Testis (tissue), 5 donors: ENCODE measurements at places on chromosomes 4 and X. TPM values are rescaled to one million over a fixed set of nuclear protein-coding genes. Genes with fewer than 3 reads are reported as not detected.

GRCh38 chr4:100417565-100417964 is 100.3 kb downstream of the EMCN start:
- no peak for DNase-seq

GRCh38 chr4:156695163-156695562 is 276.4 kb downstream of the PDGFC start:
- DNase-seq = no peak

GRCh38 chr4:67939195-67939594 is 24.1 kb downstream of the TMPRSS11A start:
- no peak for DNase-seq

DNA sequence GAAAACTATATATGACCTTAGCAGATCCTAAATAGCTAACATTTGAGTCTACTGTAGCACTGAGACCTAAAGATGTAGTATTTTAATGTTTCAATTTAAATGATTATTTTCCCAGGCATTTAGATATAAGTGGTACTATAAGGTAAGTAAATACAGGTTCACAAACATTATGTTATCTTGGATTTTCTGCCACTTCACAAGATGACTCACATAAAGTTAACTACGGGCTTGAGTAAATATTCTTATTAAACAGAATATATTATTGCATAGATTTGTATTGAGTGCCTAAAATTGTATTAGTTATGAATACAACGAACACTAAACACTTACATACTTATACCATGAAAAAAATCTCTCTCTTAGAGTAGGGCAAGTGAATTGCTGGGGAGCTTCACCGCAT is 34.2 kb upstream of the VCX3B start:
- DNase-seq = no peak

TBC1D8B gene
- 6.1 TPM for polyA plus RNA-seq

CCSER1 gene
- polyA plus RNA-seq = 20.2 TPM

DNA sequence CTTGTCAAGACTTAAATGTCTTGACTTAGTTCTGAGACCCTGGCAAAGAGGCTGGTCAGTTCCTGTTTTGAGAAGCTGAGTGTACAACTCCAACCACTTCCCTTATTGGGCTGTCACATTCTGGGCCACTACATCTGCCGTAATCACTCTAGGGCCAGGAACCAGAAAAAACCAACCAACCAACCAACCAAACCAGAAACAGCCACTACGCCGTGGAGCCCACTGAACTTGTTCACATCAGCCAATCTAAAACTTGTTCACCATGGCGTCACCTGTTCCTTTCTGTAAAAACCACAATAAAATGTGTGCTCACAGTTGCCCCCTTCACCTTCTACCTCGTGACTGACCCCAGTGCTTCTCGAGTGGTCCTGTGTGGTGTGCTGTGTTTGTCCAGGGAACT is 107.3 kb downstream of the JADE1 start:
- peak; percentile 27 for DNase-seq

GRCh38 chr4:138555584-138555983 is 313.4 kb upstream of the SLC7A11 start:
- no peak for DNase-seq

GRCh38 chr4:55356991-55357461 is 11.0 kb downstream of the SRD5A3 start:
- DNase-seq = no peak

DNA sequence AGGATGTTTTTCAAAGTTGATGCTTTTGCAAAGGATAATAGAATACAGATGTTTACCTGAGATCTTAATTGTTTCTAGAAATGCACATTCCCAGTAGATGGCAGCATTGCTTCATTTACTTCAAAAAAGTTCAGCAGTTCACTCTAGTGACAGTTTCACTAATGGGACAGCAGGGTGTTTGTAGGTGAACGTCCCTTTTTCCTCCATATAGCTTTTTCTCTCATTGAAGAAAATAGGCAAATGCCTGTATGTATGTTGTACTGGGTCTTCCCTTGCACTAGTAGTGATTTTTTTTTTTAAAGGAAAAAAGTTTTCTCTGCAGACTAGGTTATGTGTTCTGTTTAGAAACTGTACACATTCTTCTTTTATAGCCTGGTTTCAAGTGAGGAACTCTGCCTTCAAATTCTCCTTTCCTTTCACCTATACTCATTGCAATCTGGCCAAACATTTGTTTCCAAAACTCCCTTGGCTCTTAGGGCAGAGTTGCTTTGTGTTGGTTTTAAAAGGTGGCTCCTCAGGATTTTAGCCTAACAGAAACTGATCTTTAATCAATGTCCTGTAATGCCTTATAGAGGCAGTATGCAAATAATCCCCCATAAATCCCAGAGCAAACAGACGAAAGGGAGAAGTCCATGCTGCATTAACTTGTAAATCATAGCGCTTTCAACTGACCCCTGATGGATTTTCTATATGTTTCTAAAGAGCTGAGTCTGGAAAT is 86.3 kb downstream of the EGF start:
- DNase-seq = no peak

RHOXF2 gene
- 30.0 TPM for polyA plus RNA-seq

DNA sequence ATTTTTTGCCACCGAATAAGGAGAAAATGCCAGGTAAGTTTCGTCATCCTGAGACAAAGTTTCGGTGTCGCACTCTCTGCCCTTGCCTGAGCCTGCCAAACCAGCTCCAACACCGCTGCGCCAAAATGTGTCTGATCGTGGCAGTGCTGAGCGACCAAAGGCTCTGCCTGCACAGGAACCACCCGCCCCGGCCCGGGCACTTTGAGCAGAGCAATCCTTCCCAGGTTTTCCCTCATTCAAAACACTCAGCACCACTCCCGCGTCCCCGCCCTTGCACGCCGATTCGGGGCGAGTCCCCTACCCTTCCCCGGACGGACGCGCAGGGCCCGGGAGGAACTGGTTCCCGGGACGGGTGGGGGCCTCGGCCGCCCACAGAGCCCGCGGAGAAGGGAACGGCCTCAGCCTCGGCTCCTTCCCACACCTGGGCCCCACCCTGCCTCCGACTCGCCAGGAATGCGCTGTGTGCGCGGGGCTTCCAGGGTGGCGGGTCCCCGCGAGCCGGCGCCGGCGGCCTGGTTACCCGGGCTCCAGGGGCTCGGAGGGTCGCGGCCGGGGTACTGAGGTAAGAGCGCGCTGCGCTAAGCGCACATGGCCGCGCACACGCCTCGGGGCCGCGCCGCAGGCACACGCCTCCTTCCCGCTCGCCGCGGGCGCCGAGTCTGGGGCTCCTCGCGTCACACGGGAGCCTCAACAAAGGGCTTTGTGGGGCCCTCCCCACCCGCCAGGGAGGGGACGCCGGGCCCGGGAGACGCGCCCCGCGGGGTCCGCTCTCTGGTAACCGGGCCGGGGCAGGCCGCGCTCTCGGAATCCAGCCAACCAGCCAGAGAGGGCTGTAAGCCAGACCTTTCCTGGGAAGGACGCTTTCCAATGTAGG is at the start of gene C4orf36:
C4orf36 (minus strand) TSS at position 661 of the 874 bp plus-strand sequence. CDS start 902 bp downstream, outside the sequence.
- DNase-seq = peak; percentile 74

IBSP gene
- not detected for polyA plus RNA-seq

ZCCHC18 gene
- polyA plus RNA-seq = 2.5 TPM

- no peak for DNase-seq
Measured at GRCh38 chrX:44130189-44130588, 157.0 kb upstream of the NDP start.

SPANXC gene
- 5.4 TPM for polyA plus RNA-seq

DNA sequence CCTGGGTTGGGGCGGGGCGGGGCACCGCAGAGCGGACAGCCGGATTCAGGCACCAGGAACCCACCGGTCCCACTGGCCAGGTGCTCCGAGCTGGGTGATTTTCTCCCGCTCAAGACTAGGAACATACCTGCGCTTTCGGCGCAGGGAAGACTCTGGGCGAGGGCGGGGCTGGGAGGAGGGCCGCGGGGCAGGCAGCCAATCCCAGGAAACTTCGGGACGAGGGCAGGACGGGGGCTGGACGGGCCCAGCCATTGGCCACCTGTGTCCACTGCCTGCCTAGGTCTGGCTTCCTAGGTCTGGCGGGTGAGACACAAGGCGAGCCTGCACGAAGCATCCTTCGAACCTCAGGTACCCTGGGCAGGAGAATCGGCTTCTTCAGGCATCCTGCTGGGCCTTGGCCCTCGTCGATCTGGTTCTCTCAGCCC is 274 bp upstream of the ERVMER34-1 start:
- peak; percentile 78 for DNase-seq

- DNase-seq = peak; percentile 85
Measured at GRCh38 chrX:123859409-123859845, 426 bp upstream of the XIAP start.

DNA sequence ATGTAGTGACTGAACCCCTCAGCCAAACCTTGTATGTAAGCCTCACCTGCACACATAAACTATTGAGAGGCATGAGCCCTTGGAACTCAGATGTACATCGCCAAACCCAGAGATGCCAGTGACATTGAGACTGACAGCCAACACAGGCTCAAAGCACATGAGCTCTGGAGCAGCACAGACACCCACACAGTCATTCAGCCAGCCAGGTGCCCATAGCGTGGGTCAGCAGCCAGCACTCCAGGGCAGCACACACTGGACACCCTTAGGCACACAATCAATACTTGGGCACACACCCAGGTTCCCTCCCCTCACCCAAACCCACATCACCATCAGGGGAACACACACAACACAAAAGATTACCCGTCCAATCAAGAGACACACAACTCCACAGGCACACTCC is 4.3 kb upstream of the TIMP1 start:
- no peak for DNase-seq

SH3TC1 gene
- 3.2 TPM for polyA plus RNA-seq

- DNase-seq = no peak
Measured at GRCh38 chrX:7068939-7069367, 78.6 kb upstream of the STS start.

- DNase-seq = no peak
Measured at GRCh38 chr4:57233386-57233785, 123.2 kb upstream of the IGFBP7 start.

HTR2C gene
- polyA plus RNA-seq = 0.08 TPM

- DNase-seq = no peak
Measured at GRCh38 chr4:186189656-186190055, 1.7 kb upstream of the CYP4V2 start.

AFM gene
- 0.20 TPM for polyA plus RNA-seq

SPANXA1 gene
- 6.5 TPM for polyA plus RNA-seq
